ENCODE measurements at places on chromosomes 4 and X. TPM values are rescaled to one million over a fixed set of nuclear protein-coding genes. Genes with fewer than 3 reads are reported as not detected.

The CXCL10 gene
- not detected for total RNA-seq

The JADE1 gene
- total RNA-seq, result 30.3 TPM

The ENPEP gene
- 12.7 TPM for total RNA-seq

The HTRA3 gene
- not detected for total RNA-seq

The MGARP gene
- 1.6 TPM for total RNA-seq

The HSFX2 gene
- not detected for total RNA-seq

The PACRGL gene
- 12.8 TPM for total RNA-seq

The SH3D19 gene
- 6.9 TPM for total RNA-seq

The FNIP2 gene
- total RNA-seq, result 29.6 TPM

The GCNA gene
- not detected for total RNA-seq

The ANKRD50 gene
- total RNA-seq, result 15.2 TPM

DNA sequence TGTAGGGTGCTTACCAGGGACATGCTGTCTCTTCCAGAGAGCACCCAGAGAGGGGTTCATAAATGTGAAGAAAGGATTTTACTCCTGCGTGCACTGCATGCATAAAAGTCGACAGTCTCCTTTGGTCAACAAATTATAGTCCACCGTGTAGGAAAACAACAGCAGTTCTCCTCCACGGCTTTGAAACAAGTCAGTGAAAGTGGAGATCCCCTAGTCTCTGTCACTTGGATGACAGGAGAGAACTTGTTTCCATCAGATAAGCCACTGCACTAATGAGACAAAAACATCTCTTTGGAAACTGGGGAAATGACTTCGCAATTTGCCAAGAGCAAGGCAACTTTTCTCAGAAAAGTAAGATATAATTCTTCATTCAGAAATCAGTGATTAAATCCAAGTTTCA lies 9.7 kb downstream of the UNC5C start:
- no peaks in the 10 kb centered on the region for H3K36me3 ChIP-seq
- H3K27me3 ChIP-seq, result no peaks in the 10 kb centered on the region
- H3K4me3 ChIP-seq, result no peak overlapping the region
- no peak overlapping the region for H3K27ac ChIP-seq
- no peak for DNase-seq

- no peaks in the 10 kb centered on the region for H3K36me3 ChIP-seq
- no peak overlapping the region for H3K4me3 ChIP-seq
- no peaks in the 10 kb centered on the region for H3K27me3 ChIP-seq
- DNase-seq, result no peak
- H3K27ac ChIP-seq, result no peak overlapping the region
Measured at GRCh38 chr4:126221282-126221681, 906.5 kb downstream of the FAT4 start.

- no peaks in the 10 kb centered on the region for H3K27me3 ChIP-seq
- H3K4me1 ChIP-seq, result no peaks in the 10 kb centered on the region
- H3K36me3 ChIP-seq, result no peaks in the 10 kb centered on the region
- no peak for DNase-seq
Measured at GRCh38 chr4:34932591-34932990, 1311.7 kb downstream of the ARAP2 start.

DNA sequence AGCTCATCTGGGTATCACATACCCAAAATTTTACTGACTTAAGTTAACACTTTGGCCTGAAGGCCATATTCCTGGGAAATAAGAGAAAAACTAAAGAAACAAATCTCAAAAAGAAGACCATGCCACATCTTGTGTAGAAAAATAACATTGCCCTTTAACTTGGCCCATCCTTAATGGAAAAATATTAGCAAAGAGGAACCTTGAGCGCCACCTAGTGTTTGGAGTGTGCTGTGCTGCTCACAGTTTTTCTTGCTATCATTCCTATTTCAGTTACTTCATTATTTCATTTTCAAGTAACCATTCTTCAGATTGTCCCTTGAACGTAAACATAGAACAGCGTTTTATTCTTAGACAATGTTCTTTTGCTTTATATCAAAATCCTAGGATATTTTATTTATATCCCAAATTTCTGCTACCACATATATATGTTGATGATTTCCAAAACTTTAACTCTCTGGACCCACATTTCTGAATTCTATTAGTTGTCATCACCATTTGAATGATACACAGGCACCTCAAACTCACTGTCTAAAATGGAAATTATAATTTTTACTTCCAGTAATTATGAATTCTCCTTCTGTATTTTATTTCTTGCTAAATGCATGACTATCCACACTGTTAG lies 999.0 kb upstream of the ADGRL3 start:
- H3K4me1 ChIP-seq, result no peaks in the 10 kb centered on the region
- H3K27ac ChIP-seq, result no peak overlapping the region
- peak; percentile 35 for DNase-seq
- H3K4me3 ChIP-seq, result no peak overlapping the region
- H3K27me3 ChIP-seq, result no peaks in the 10 kb centered on the region

DNA sequence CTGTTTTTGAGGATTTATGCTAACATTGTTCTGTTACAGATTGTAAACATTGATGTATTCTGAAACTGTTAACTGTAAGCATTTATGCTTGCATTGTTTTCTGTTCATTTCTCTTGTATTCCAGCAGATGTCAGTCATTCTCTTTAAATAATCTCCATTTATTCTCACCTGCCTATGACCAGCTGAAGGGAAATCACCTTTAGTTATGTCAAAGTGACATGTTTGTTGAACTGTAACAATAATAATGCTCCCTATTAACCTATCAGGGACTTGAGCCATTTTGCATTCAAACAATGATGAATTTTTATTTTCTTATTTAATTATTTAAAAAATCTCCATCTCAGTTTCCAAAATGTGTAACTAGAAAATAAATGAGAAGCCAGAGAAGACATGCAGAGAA lies 58.0 kb downstream of the SPCS3 start:
- no peak for DNase-seq
- H3K27me3 ChIP-seq, result no peaks in the 10 kb centered on the region
- no peaks in the 10 kb centered on the region for H3K4me1 ChIP-seq
- H3K4me3 ChIP-seq, result no peak overlapping the region
- no peaks in the 10 kb centered on the region for H3K36me3 ChIP-seq

DNA sequence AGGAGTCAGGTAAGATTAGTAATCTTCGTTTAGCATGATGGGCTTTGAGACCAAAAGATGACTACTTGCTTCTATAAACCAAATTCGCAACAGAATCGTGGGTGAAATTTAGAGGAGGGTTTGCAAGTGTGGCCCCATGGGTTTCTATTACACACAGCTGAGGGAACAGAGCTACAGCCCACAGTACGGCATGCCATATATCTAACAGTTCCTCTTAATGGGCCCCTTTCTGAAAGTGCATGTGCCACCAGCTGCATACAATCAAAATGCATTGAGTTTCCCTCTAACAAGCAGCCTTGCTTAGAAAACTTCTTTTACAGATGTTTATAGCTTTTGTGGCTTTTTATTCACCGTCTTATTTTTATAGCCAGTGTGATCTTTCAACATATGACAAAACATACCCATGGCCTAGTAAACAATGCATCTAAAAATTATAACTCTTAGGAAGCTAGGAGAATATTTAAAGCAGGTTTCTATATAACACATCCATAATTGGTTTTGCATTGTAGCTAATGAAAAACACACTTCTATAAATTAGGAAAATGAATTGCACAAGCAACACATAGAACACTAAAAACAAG lies 202.1 kb downstream of the PRDM5 start:
- no peak for DNase-seq
- no peaks in the 10 kb centered on the region for H3K4me1 ChIP-seq
- H3K36me3 ChIP-seq, result no peaks in the 10 kb centered on the region
- H3K27me3 ChIP-seq, result no peaks in the 10 kb centered on the region
- no peak overlapping the region for H3K27ac ChIP-seq
- no peak overlapping the region for H3K4me3 ChIP-seq

- no peaks in the 10 kb centered on the region for H3K36me3 ChIP-seq
- H3K4me1 ChIP-seq, result no peaks in the 10 kb centered on the region
Measured at GRCh38 chr4:99815597-99816011, 1.0 kb upstream of the DAPP1 start.

- H3K4me3 ChIP-seq, result no peak overlapping the region
- H3K27me3 ChIP-seq, result no peaks in the 10 kb centered on the region
- DNase-seq, result no peak
- no peaks in the 10 kb centered on the region for H3K36me3 ChIP-seq
- no peaks in the 10 kb centered on the region for H3K4me1 ChIP-seq
- no peak overlapping the region for H3K27ac ChIP-seq
Measured at GRCh38 chr4:95676190-95676589, 127.4 kb upstream of the UNC5C start.

DNA sequence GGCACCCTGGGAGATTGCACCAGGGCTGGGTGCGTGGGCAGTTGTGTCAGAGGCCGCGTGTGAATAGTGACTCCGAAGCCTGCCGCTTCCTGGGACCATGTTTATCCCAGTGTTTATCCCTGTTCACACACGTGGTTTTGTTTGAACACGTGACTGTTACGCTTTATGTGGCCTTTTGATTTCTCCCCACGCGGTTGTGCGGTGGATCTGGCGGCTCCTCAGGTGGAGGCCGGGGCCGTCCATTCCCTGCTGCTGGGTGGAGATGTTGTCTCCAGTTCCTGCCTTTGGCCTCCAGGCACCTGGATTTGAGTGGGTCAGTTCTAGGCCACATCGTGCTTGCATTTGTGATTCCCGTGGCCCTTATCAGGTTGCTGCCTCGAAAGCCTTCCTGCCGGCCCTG lies 35.1 kb downstream of the NELFA start:
- H3K4me1 ChIP-seq, result no peaks in the 10 kb centered on the region
- H3K27ac ChIP-seq, result no peak overlapping the region
- H3K36me3 ChIP-seq, result peaks cover 48% of the 10 kb centered on the region
